NCI-H1092 (cell line): ENCODE measurements at places on chromosomes 5 and 9.

DNA sequence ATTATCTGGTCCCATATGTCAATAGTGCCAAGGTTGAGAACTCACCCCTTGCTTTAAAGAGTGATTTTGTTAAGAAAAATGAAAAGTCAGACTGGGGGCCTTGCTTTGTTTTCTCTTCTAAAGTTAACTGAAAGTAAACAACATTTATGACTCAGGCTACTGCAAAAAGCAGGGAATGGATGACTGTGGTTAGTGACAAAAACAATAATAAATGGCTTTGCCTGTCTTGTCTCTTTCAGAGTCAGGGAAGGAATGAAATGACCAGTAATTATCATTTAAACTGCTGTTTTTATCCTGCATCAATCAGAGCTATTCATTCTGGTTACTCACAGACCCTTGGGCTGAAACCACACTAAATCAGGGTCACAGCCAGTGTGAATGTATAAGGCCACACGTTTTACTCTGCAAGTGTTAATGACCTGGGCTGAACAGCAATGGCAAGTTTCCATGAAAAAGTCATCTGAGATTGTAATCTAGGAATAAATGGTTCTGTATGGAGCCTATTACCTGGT is 112.2 kb downstream of the ZNF608 start:
- no peak for DNase-seq

DNA sequence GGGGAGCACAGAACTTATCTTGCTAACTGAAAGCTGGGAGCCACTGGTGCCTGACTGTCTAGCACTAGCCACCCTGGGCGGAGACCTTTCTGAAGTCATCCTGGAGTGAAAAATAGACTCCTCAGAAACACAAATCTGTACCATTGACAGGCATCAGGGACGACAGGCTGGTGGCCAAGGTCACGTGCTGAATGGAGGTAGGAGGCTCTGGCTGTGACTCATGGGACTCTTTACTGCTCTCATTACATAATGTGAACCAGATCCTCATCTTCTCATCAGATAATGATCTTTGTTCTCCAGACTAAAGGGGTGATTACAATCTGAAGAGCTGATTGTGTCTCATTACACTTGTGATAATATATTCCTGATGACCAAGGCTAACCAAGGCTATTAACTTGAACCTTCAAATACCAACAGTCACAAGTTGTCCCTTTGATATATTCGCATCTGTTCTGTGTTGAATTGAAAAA is 91.8 kb downstream of the SEMA5A start:
- no peak for DNase-seq

DNA sequence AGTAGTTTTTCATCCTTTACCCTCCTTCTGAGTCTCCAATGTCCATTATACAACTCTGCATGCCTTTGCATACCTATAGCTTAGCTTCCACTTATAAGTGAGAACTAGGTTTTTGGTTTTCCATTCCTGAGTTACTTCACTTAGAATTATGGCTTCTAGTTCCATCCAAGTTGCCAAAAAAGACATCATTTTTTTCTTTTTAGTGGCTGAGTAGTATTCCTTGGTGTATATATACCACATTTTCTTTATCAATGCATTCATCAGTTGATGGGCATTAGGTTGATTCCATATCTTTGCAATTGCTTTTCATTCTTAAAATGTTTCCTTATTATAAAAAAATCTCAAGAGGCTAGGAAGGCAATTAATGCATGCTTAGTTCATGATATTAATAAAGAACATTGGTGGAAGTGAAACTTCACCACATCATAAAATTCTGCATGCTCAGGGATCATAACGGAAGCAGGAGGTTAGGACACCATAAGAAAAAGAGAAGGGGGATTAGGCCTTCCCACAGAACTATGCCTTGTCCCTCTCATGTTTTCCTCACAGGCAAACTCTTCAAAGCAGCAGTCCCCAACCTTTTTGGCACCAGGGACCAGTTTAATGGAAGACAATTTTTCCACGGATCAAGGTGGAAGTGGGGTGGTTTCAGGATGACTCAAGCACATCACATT is 105.2 kb downstream of the FRMD3 start:
- DNase-seq, result no peak

- no peak for DNase-seq
Observed at GRCh38 chr5:106454651-106455415, 1215.9 kb downstream of the EFNA5 start.

DNA sequence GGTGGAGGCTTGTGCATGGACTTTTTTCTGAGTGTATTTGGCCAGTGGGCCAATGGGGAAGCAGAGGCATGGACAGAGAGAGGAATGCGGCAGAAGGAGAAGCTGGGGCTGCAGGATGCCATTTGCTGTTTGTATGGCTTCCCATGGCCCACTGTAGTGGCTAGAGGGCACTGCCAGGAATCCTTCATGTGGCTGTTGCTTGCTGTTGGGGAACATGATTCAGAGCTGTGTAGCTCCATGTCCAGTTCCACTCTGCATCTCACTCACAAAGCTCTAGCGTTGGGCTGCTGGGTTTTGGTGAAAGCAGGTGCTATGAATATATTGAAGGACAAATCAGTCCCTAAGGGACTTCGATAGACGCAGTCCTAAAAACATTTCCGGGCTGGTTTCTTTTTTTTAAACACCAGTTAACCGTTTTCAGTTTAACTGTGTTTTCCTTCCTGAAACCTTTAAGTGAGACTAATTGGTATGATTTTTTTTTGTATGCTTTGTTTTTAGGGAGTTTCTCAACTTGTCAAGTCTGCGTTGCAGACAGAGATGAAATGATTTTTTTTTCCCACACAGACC is 51.3 kb downstream of the SLC22A5 start:
- no peak for DNase-seq

- no peak for DNase-seq
Observed at GRCh38 chr5:53678981-53679660, 118.7 kb downstream of the NDUFS4 start.

GRCh38 chr5:65108786-65109743 is 340.3 kb downstream of the CWC27 start:
- no peak for DNase-seq

DNA sequence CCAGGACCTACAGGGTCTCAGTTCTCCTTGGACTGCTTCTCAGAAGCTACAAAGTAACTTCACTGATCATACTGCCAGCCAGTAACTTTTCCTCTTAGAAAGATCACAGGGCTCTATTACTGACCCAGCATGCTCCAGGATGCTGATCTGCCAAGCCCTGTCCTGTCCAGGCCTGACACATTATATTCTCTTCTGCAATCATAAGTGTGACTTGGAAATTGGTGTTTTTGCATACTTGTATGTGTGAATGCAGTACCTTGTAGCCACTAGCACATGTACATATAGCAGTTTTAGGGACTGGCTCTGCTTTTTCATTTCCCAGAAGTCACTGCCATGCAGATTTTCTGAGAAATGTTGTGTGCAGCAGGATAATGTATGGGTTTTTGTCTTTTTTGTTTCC is 40.1 kb upstream of the CCNH start:
- no peak for DNase-seq

DNA sequence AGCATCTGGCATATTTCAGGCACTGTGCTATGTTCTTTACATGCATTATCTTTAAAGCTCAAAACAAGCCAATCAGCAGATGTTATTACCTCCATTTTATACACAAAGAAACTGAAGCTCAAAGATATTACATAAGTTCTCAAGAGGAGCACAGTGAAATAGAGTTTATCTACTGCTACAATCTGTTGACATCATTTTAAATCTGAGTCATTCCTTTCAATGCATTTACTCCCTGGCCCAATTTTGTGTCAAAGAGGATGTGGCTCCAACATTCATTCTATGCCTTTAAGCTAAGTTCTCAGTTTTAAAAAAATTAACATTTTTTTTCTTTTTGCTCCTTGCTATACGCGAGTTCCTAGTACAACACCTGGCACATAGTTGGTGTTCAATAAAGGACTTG is 486.3 kb upstream of the ZNF462 start:
- no peak for DNase-seq

GRCh38 chr5:179901462-179901861 is 6.2 kb downstream of the TBC1D9B start:
- no peak for DNase-seq

GRCh38 chr5:85838781-85839180 is 779.0 kb upstream of the COX7C start:
- DNase-seq, result no peak

DNA sequence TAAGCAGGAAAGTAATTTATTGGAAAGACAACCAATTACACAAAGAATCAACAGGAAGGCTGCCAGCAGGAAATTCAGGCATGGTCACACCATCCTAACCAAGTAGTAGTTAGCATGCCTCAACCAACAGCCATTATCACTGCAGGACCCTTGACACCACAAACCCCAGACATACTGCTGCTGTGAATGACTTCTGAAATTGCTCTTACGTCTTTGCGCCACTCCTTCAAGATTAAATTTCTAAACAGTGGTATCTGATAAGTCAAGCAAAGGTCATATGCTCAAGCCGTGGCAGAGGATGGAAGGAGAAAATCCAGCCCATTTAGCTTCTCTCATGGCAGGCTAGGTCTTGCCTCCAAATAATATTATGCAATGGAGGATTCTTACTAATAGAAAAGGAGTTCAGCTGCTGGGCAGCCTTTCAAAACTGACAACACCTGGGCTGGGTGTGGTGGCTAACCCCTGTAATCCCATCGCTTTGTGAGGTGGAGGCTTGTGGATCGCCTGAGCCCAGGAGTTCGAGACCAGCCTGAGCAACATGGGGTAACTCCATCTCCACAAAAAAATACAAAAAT is 5.0 kb upstream of the PTGER4 start:
- no peak for DNase-seq

GRCh38 chr5:60417500-60418181 is 282.3 kb downstream of the DEPDC1B start:
- no peak for DNase-seq

DNA sequence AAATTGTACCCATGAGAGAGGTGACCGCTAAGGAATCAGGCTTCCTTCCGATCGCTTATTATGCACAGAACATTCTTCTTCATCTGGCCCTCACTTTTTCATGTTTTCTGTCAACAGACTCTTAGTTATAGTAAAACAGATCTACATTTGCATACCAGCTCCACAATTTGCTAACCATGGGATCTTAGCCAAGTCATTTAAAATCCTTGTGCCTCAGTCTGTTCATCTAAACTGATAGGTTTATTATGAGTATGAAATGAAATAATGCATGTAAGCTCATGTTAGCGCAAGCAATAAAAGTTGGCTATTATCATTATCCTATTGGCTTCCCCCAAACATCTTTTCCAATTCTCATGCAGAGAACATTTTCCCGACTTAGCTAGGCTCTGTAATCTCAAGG is 42.3 kb downstream of the FGF1 start:
- DNase-seq, result no peak

DNA sequence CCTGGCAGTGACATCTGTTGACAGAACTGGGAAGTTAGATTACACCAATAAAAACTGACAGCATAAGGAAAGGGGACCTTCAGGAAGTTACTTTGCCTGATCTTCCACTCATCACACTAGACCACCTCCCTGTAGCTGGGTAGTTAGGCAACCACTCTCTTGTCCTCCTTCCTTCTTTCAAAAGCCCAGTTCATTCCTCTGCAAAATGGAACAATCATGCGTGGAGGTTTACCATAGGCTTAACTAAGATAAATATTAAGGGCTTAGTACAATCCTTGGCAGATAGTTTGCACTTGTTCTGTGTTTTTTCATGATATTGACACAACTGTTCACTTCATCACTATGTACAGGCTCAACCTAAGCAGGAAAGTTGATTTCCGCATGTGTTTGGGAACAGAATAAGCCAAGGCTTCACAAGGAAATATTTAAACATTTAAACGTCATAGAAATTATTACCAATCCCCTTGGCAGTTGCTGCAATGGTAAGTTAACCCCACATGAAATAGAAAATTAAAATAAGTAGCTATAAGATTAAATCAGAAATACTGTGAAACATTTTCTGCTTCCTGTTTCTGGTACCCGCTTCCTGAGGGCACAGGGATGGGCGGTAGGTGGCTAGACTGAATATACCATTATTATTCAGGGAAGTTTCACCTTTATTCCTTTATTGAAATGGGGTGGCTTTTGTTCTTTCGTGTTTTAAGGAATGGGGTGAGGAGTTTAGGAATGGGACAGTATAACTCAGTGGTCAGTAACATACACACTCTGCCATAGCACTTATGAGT is 9.9 kb upstream of the PTGER4 start:
- DNase-seq, result no peak

DNA sequence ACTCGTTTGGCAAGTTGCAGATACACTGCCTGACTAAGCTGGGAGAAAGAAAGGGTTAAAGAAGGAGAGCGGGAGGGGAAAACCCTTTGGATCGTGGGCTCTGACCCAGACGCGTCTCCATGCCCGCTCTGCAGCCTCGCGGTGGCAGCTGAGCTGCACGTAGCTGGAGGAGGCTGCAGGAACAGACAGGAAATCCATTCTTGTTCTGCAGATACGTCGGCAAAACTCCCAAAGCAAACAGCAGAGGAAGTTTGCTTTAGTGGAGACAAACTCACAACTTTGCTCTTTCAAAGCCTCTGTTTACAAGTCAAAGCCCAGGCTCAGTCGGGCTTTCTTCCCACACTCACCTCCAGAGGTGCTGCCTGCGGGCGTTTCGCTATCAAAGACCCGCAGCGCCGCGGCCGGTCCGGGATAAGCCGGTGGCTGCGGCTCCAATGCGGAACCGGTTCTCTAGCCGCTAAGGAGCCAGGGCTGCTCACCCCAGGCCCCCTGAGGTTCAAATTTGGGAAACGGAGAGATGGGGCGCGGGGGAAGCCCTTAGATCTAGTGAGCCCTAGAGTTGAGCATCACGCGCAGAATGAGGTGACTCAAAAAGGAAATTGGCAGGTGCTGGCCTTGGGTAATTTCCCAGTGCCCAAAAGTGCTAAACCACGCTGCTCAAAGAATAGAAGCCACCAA is 60.7 kb downstream of the MAT2B start:
- DNase-seq, result no peak

DNA sequence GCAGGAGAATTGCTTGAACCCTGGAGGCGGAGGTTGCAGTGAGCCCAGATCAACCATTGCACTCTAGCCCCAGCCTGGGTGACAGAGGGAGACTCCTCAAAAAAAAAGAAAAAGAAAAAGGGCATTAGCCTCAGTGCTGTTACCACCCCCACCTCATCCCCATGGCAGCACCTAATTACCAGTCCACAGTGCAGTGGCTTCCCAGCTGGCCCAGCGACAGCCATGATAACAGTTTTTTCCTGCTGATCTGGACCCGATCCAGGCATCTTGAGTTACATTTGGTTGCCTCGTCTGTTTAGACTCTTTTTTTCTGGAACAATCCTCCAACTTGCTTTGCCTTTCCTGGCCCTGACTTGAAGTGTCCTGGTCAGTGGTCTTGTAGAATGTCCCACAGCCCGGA is 24.4 kb downstream of the NCS1 start:
- peak; percentile 88 for DNase-seq

GRCh38 chr5:38922199-38922598 is 76.4 kb downstream of the OSMR start:
- no peak for DNase-seq

- DNase-seq, result no peak
Observed at GRCh38 chr9:4225291-4226028, 74.4 kb downstream of the GLIS3 start.
